Tongue (tissue), 3 donors: ENCODE measurements at places on chromosomes 1 and 21.
A peak's percentile ranks its signal among the peaks of the same experiment; 100 is the strongest.

DNA sequence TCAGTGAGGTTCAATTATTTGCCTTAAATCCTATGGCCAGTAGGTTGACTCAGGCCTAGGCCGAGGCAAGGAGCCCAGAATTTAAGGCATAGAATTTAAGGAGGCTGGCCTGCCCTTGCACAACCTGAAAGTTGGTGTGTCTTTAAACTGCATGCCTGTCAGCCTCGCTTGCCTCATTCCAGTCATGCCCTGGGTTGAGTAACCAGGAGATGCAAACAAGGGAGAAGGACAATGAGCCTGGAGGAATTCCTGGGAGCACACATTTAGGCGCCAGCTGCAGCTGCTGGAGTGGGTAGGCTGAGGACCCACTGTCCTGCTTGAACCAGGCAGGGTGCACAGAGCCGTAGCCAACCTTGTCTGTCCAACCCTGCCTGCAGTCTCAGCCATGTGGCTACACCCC, 11.7 kb downstream of the CD2 start:
- DNase-seq = no peak

GRCh38 chr1:107698161-107698560, 266.8 kb downstream of the VAV3 start:
- no peak for DNase-seq

DNA sequence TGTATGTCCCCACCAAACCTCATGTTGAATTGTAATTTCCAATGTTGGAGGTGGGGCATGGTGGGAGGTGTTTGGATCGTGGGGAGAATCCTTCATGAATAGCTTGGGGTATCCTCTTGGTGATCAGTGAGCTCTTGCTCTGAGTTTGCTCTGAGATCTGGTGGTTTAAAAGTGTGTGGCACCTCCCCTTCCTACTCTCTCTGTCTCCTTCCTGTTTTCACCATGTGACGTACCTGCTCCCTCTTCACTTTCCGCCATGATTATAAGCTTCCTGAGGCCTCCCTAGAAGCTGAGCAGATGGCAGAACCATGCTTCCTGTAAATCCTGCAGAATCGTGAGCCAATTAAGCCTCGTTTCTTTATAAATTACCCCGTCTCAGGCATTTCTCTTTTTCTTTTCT, 40.0 kb upstream of the OSBPL9 start:
- DNase-seq = no peak

- no peak for DNase-seq
Observed at GRCh38 chr1:207978441-207978840, 67.5 kb upstream of the CD34 start.

DNA sequence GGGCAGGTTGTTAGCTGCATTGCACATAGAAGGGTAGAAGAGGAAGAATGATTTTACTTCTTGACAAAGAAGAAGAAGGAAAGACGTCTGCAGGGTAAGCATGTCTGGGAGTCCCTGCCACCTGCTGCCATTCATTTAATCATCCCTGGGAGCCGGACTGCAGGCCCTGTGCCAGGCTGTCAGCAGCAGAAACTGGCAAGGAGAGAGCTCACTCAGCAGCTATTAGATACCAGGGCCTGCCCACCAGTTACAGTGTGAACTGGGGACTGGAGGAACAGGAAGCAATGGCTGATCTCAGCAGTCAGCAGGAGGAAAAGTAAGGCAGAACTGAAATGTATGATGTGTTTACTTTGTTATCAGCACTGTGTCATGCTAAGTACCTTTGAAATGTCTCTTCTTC, 75.7 kb upstream of the C1orf87 start:
- peak; percentile 70 for DNase-seq

DNA sequence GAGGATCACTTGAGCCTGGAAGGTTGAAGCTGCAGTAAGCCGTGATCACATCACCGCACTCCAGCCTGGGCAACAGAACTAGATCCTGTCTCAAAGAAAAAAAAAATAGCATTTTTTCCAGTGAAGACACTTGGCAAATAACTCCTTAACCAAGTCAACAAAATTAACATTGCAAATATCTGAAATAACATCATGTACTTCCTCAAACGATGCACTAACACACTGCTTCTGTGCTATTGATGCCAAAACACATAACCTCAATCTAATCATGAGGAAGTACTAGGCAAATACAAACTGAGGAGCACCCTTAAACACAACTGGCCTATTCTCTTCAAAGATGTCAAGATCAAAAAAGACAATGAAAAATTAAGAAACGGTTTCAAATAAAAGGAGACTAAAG, 32.3 kb downstream of the PABPC4 start:
- DNase-seq = no peak

- DNase-seq = no peak
Observed at GRCh38 chr1:234240680-234241079, 132.6 kb upstream of the COA6 start.

DNA sequence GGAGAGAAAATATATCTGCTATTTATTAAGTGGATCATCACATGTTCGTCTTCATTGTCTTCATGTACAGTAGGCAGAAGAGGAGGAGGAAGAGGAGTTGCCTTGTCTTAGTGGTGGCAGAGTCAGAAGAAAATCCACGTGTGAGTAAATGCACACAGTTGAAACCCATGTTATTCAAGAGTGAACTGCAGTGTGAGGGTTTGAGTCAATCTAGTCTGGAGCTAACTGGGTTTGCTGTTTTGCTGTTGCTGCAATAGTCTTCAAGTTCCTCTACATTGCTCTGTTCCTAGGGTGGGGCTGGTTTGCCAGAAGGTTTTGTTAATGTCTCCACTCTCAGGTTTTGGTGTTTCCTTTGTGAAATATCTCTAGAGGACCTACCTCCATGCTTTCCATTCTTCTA, 3.1 kb upstream of the CD1A start:
- no peak for DNase-seq
